Osteoblast (primary cell): ENCODE measurements at places on chromosomes 4 and X. TPM values are rescaled to one million over a fixed set of nuclear protein-coding genes. Genes with fewer than 3 reads are reported as not detected.
A peak's percentile ranks its signal among the peaks of the same experiment; 100 is the strongest.

Gene FGB
- total RNA-seq = not detected in 2 replicates

DNA sequence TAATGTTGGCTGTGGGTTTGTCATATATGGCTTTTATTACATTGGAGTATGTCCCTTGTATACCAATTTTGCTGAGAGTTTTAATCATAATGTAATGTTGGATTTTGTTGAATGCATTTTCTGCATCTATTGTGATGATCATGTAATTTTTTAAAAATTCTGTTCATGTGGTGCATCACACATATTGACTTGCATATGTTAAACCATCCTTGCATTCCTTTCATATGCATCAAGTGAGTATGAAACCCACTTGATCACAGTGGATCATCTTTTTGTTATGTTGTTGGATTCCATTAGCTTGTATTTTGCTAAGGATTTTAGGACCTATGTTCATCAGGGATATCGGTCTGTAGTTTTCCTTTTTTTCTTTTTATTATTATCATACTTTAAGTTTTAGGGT lies 12.1 kb downstream of the HEPH start:
- H3K36me3 ChIP-seq = no peaks in the 10 kb centered on the region
- H3K27ac ChIP-seq = no peak overlapping the region
- H3K4me1 ChIP-seq = no peaks in the 10 kb centered on the region
- DNase-seq = no peak

GRCh38 chrX:70096052-70096451 lies 33.8 kb downstream of the OTUD6A start:
- no peak overlapping the region for H3K27ac ChIP-seq
- no peak for DNase-seq
- H3K4me1 ChIP-seq = no peaks in the 10 kb centered on the region
- H3K27me3 ChIP-seq = peaks cover 4% of the 10 kb centered on the region
- no peak overlapping the region for H3K4me3 ChIP-seq

Gene LINC00632
- 9.4 and 10.1 TPM in 2 replicates for total RNA-seq

- H3K4me1 ChIP-seq = peaks cover 11% of the 10 kb centered on the region
- no peaks in the 10 kb centered on the region for H3K27me3 ChIP-seq
- no peaks in the 10 kb centered on the region for H3K36me3 ChIP-seq
- no peak overlapping the region for H3K27ac ChIP-seq
Observed at GRCh38 chr4:26837993-26838842, 22.4 kb upstream of the STIM2 start.

GRCh38 chrX:68238568-68238967 lies 194.7 kb downstream of the OPHN1 start:
- no peak overlapping the region for H3K4me3 ChIP-seq
- no peaks in the 10 kb centered on the region for H3K4me1 ChIP-seq
- no peak overlapping the region for H3K27ac ChIP-seq

Gene DCAF8L1
- total RNA-seq = not detected in 2 replicates

Gene ADAM29
- total RNA-seq = not detected in 2 replicates

Gene MAGEB17
- total RNA-seq = not detected in 2 replicates

Gene GLOD5
- not detected in 2 replicates for total RNA-seq

GRCh38 chr4:139735381-139736273 lies 70.0 kb downstream of the MGST2 start:
- peaks cover 42% of the 10 kb centered on the region for H3K27me3 ChIP-seq
- peak; percentile 83 for DNase-seq
- H3K27ac ChIP-seq = no peak overlapping the region
- no peaks in the 10 kb centered on the region for H3K36me3 ChIP-seq

DNA sequence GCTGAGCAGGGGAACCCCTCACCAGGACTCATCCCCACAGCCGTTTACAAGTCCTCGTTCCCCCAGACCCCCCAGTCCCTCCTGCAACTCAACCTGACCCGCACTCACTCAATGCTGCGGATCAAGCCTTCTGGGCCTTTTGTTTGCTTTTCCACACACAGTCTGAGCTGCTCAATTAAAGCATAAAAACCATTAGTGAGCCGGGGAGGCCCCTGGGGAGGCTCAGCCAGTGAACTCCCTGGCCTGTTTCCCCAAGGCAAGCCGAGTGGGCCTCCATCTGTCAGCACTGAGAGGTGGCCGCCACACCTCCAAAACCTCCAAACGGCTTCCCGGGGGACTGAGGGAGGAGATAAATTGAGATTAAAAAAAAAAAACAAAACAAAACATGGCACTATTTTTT lies 158.5 kb downstream of the SHOX start:
- H3K4me1 ChIP-seq = no peaks in the 10 kb centered on the region
- DNase-seq = no peak
- no peak overlapping the region for H3K27ac ChIP-seq
- no peaks in the 10 kb centered on the region for H3K27me3 ChIP-seq
- no peak overlapping the region for H3K4me3 ChIP-seq
- no peaks in the 10 kb centered on the region for H3K36me3 ChIP-seq

- H3K27ac ChIP-seq = no peak overlapping the region
- H3K27me3 ChIP-seq = peaks cover 6% of the 10 kb centered on the region
- H3K4me1 ChIP-seq = peaks cover 10% of the 10 kb centered on the region
- H3K36me3 ChIP-seq = no peaks in the 10 kb centered on the region
- peak; percentile 93 for DNase-seq
Observed at GRCh38 chr4:139988863-139989765, 164.9 kb downstream of the MAML3 start.

- no peaks in the 10 kb centered on the region for H3K4me1 ChIP-seq
- no peak overlapping the region for H3K27ac ChIP-seq
- no peak for DNase-seq
- no peaks in the 10 kb centered on the region for H3K27me3 ChIP-seq
Observed at GRCh38 chr4:152885185-152885584, 50.9 kb upstream of the FHDC1 start.

GRCh38 chr4:91497892-91498291 lies 805.9 kb upstream of the GRID2 start:
- H3K27me3 ChIP-seq = no peaks in the 10 kb centered on the region
- H3K4me3 ChIP-seq = no peak overlapping the region
- DNase-seq = no peak

Gene AMBN
- not detected in 2 replicates for total RNA-seq

DNA sequence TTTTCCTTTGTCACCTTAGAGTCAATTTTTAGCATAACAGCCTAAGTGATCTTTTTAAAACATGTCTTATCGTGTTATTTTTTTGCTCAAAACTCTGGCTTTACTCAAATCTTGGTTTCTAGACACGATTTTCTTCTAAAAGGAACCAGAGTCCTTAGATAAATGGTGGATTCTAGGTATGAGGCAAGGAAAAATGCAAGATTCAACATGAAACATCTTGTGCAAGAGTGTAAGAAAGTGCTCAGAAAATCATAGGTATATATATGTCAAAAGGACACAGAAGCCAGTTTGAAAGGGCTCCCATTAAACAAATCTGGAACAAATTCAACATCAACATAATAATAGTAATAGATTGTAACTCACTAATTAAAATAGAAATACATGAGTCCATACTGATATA lies 8.1 kb upstream of the ADGRG4 start:
- H3K4me3 ChIP-seq = no peak overlapping the region
- no peaks in the 10 kb centered on the region for H3K4me1 ChIP-seq
- no peaks in the 10 kb centered on the region for H3K36me3 ChIP-seq
- H3K27me3 ChIP-seq = peaks cover 4% of the 10 kb centered on the region

GRCh38 chrX:8278557-8278956 lies 107.5 kb upstream of the VCX2 start:
- DNase-seq = no peak
- no peak overlapping the region for H3K4me3 ChIP-seq
- no peak overlapping the region for H3K27ac ChIP-seq

GRCh38 chr4:25792200-25792791 lies 70.5 kb downstream of the SEL1L3 start:
- peaks cover 15% of the 10 kb centered on the region for H3K4me1 ChIP-seq
- no peak overlapping the region for H3K27ac ChIP-seq
- DNase-seq = no peak
- peaks cover 24% of the 10 kb centered on the region for H3K36me3 ChIP-seq
- no peak overlapping the region for H3K4me3 ChIP-seq

GRCh38 chr4:118761397-118762016 lies 74.4 kb downstream of the SEC24D start:
- H3K4me1 ChIP-seq = peaks cover 86% of the 10 kb centered on the region
- H3K36me3 ChIP-seq = peaks cover 74% of the 10 kb centered on the region
- DNase-seq = no peak
- no peak overlapping the region for H3K4me3 ChIP-seq
- no peaks in the 10 kb centered on the region for H3K27me3 ChIP-seq

GRCh38 chr4:117900832-117901231 lies 133.5 kb upstream of the NDST3 start:
- no peak overlapping the region for H3K27ac ChIP-seq
- H3K4me3 ChIP-seq = no peak overlapping the region
- H3K27me3 ChIP-seq = no peaks in the 10 kb centered on the region
- no peak for DNase-seq
- H3K36me3 ChIP-seq = no peaks in the 10 kb centered on the region
- no peaks in the 10 kb centered on the region for H3K4me1 ChIP-seq

Gene STK26
- total RNA-seq = 9.4 and 10.9 TPM in 2 replicates

Gene IL3RA
- 0.72 and 0.88 TPM in 2 replicates for total RNA-seq

Gene ENPP6
- total RNA-seq = under 0.01 TPM in 1 of 2 replicates, not detected in the other

Gene RHOXF2
- total RNA-seq = under 0.01 TPM in 1 of 2 replicates, not detected in the other

Gene MAOB
- total RNA-seq = 0.29 and 0.72 TPM in 2 replicates

GRCh38 chrX:120446498-120446897 lies 22.6 kb downstream of the LAMP2 start:
- no peak for DNase-seq
- H3K4me1 ChIP-seq = peaks cover 6% of the 10 kb centered on the region
- H3K36me3 ChIP-seq = peaks cover 12% of the 10 kb centered on the region
- no peaks in the 10 kb centered on the region for H3K27me3 ChIP-seq

DNA sequence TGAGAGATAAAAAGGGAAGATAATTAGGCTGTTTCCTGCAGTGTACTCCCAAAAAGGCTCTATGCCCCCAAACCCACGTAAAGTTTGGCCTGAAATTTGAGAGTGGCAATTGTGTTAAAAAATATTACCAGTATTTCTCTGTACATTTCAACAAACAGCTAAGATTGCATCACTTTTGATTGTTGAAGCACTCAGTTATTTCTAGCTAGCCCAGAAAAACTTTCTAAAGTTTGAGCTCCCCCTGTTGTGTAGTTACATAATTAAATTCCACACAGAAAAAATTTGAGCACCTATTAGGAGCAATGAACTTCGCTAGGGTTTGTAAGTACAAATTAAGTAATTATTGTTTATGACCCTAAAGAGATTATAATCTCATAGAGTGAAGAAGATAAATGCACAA lies 109.4 kb downstream of the DLG3 start:
- H3K27ac ChIP-seq = no peak overlapping the region
- H3K27me3 ChIP-seq = peaks cover 6% of the 10 kb centered on the region
- no peak for DNase-seq
- H3K4me1 ChIP-seq = no peaks in the 10 kb centered on the region
- no peak overlapping the region for H3K4me3 ChIP-seq

DNA sequence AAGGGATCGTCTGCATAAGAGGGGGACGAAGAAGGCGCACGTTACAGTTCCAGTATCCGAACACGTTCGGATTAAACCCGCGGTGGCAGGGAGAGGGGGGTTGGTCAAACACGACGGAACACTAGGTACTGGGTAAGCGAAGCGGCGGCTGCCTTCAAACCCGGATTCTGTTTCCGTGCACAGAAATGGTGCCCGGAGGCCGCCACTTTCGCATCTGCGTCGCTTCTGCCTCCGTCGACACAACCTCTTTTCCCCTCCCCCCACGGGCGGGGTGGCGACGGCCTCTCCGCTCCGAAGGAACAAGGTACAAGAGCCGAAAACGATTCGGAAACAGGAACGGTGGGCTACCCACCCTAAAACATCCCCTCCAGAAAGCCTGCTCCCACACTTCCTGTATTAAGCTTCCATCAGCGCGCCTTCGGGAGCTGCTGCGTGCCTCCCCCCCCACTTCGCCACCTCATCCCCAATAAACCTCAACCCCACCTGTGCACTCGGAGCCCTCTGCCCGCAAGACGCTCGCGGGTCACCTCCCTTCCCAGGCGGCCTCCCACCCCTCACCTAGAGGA lies 667 bp downstream of the G3BP2 start:
- no peaks in the 10 kb centered on the region for H3K36me3 ChIP-seq
- H3K27me3 ChIP-seq = no peaks in the 10 kb centered on the region
- peak overlapping the region; percentile 99 for H3K4me3 ChIP-seq
- H3K27ac ChIP-seq = peak overlapping the region; percentile 97
- H3K4me1 ChIP-seq = peaks cover 23% of the 10 kb centered on the region

GRCh38 chrX:56978172-56978571 lies 17.2 kb downstream of the SPIN3 start:
- no peak overlapping the region for H3K4me3 ChIP-seq
- DNase-seq = peak; percentile 39
- peaks cover 2% of the 10 kb centered on the region for H3K36me3 ChIP-seq
- no peak overlapping the region for H3K27ac ChIP-seq
